Stimulated activated CD8-positive, alpha-beta memory T cell treated with anti-CD3 and anti-CD28 coated beads, Interleukin-2, amount 100 ng/mL, for 1 hour (primary cell): ENCODE measurements at places on chromosomes 6 and 20.

- DNase-seq = no peak
These were observed 114.3 kb downstream of the DST start for GRCh38 chr6:56528412-56528841.

DNA sequence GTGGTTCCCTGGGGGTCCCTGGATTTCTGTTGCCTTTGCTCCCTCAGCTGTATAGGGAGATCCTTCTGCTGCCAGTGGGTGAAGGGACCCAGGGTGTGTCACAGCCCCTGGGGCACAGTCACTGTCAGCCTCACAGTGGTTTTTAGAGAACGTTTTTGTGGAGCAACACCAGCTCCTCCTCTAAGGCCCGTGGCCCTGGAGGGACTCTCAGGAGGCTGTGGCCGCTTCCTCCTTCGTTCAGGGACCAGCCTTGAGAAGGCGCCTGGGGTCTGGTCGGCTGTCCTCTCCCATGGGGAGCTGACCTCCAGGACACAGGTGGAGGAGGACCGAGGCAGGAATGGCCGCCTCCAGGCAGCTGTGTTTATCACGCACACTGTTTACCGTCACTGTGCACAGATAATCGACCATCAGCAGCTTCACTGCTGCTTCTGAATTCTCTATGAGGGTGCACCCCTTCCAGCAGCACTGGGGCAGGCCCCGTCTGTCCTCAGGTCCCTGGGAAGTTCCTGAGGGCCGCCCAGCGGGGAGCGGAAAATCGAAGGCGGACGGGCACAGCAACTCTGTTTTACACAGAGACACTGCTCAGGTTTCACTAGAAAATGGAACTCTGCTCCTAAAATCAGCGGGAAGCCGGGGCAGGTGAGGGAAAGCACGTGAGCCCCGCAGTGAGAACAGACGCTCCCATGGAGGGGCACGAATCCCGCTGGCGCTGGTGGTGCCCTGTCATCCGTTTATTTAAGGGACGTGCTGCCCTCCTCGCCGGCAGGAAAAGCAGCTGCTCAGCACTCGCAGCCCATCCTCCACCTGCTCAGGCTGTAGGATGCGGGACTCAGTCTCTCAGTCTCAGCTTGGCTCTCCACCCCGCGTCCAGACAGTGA lies 10.4 kb upstream of the FRMD1 start:
- no peak for DNase-seq

- no peak for DNase-seq
These were observed 158.6 kb downstream of the RNF144B start for GRCh38 chr6:18545726-18546125.

GRCh38 chr6:50792771-50793170 lies 25.9 kb upstream of the TFAP2B start:
- DNase-seq = no peak

DNA sequence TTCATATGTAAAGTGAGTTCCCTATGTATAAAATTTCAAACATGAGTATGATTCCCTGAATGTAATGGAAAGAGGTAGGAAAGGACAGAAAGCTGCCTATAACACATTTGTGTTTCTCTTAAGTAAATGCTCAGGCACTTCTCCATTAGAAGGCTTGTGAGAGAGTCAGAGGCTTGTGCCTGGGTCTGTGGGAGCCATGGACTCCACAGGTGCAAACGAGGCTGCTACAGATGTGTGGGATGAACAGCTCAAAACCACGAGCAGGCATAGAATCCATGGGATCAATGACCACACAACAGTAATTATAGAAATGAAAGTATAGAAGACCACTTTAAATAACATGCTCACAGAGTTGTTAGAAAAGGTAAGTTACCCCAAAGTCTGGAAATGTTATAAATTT lies 134.4 kb downstream of the ARID1B start:
- DNase-seq = no peak

GRCh38 chr20:39069976-39070375 lies 107.8 kb downstream of the DHX35 start:
- no peak for DNase-seq

DNA sequence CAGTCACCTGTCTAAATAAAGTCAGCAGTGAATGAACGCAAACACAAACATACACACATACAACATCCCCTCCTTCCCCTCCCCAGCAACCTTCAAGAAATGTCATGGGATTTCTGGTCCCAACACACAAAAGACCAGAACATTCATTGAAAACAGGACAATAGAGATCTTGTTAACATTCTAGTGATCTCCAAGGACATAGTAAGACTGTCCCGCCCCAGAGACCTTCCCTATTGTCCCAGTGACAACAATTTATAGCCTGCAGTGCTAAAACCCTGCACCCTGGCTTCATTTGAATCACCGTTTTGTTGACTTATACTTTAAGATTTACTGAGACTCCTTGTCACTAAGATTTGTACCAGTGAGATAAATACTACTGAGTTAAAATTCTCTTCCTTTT lies 143.9 kb upstream of the NOX3 start:
- no peak for DNase-seq

- no peak for DNase-seq
These were observed 234.3 kb downstream of the QKI start for GRCh38 chr6:163648868-163649267.

DNA sequence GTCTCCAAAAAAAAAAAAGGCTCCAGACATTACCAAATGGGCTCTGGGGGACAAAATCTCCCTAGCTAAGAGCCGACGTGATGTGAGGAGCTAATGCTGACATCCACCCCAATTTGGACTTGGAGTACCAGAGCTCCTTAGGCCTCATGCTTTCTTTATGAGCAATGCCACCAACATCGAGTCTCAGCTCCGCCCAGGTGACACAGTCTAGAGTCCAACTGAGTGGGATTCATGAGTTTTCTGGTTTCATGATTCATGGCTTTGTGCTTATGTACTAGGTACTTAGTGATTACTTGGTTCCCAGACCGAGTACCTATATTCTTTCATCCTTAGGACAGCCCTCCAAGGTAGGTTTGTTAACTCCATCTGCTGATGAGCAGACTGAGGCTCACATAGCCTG lies 4.4 kb downstream of the ANKRD60 start:
- no peak for DNase-seq

GRCh38 chr6:30926644-30927043 lies 5.3 kb downstream of the SFTA2 start:
- DNase-seq = no peak

DNA sequence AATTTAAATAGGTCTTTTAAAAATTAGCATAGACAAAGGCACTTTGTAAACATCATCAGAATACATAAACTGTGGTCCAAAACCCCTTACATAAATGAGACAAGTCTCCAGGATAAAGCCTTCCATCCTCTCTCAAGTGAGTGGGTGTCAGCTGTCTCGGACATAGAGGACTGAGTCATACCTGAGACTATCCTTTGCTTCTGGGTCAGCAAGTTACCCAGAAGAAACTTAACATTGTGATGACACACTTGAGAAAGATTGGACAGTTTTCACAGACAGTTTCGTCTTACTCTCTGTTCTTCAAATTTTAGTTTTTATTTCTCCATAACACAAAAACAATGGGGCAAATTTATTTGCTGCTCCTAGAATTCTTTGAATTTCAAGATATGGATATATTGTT lies 838.0 kb downstream of the DHX35 start:
- no peak for DNase-seq

GRCh38 chr6:87146363-87146762 lies 9.0 kb upstream of the ZNF292 start:
- DNase-seq = no peak

DNA sequence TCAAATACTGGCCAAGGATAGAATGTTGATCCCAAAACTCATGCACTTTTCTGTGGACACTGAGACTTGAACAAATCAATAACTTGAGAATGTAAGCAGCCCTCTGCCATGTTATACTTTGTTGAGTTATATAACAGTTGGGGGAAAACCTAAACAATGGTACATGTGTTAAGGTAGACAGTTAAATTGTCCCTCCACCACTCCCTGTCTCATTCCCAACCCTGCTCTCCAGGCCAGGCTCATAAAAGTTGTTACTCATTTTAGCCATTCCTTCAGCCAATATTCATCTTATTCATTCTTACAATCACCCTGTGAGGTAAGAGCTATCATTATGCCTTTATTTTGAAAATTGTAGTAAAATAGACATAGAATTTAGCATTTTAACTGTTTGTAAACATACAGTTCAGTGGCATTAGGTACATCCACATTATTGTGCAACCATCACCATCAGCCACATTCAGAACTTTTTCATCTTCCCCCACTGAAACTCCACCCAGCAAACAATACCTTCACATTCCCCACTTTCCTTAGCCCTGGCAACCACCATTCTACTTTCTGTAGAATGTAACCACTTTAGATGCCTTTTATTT lies 38.2 kb upstream of the IER3 start:
- no peak for DNase-seq

DNA sequence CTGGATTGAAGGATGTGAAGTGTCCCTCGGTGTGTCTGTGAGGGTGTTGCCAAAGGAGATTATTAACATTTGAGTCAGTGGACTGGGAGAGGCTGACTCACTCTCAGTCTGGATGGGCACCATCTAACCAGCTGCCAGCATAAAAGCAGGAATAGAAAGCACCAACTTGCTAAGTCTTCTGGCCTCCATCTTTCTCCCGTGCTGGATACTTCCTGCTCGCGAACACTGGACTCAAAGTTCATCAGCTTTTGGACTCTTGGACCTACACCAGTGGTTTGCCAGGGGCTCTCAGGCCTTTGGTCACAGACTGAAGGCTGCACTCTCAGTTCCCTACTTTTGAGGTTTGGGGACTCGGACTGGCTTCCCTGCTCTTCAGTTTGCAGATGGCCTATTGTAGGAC lies 220.3 kb upstream of the LRFN2 start:
- DNase-seq = no peak
